ENCODE measurements at places on chromosomes 11 and 22. TPM values are rescaled to one million over a fixed set of nuclear protein-coding genes. Genes with fewer than 3 reads are reported as not detected.

The SYCE3 gene
- not detected for total RNA-seq

The NXPE4 gene
- not detected for total RNA-seq

The ENDOD1 gene
- total RNA-seq = 19.0 TPM

The OR4C45 gene
- total RNA-seq = not detected

The BATF2 gene
- 6.2 TPM for total RNA-seq

The UCP2 gene
- 21.4 TPM for total RNA-seq

The NPAS4 gene
- not detected for total RNA-seq

The DEFB131B gene
- not detected for total RNA-seq

The CNTN5 gene
- total RNA-seq = 0.57 TPM

The SERPING1 gene
- total RNA-seq = 17.0 TPM

The DDX17 gene
- 380 TPM for total RNA-seq

The ABTB2 gene
- 3.2 TPM for total RNA-seq

The GLB1L3 gene
- not detected for total RNA-seq

The OR2D2 gene
- not detected for total RNA-seq

The TBX1 gene
- total RNA-seq = 0.10 TPM

The KRTAP5-3 gene
- total RNA-seq = not detected

The KDELR3 gene
- total RNA-seq = 83.7 TPM

The MUC6 gene
- total RNA-seq = not detected

The CHEK1 gene
- 42.9 TPM for total RNA-seq

The UPB1 gene
- 0.05 TPM for total RNA-seq

The UVRAG gene
- 17.4 TPM for total RNA-seq

The NRGN gene
- total RNA-seq = 21.2 TPM

The IL18 gene
- 0.64 TPM for total RNA-seq

The SAMM50 gene
- total RNA-seq = 40.8 TPM

The NFAM1 gene
- not detected for total RNA-seq

The NXPE1 gene
- not detected for total RNA-seq

The MAPK8IP2 gene
- total RNA-seq = 0.74 TPM

The FDXACB1 gene
- total RNA-seq = 7.9 TPM

The ZFPL1 gene
- 96.0 TPM for total RNA-seq

The ELFN2 gene
- total RNA-seq = 0.76 TPM

The JAML gene
- total RNA-seq = not detected

The POU2AF3 gene
- not detected for total RNA-seq

The OR52N4 gene
- not detected for total RNA-seq

The TP53AIP1 gene
- total RNA-seq = not detected

The SDHAF2 gene
- total RNA-seq = 39.9 TPM

The SNX19 gene
- 73.1 TPM for total RNA-seq

The VSIG2 gene
- total RNA-seq = not detected

The PGA5 gene
- not detected for total RNA-seq

The TH gene
- total RNA-seq = 0.07 TPM

The MIOX gene
- total RNA-seq = not detected

The LAYN gene
- total RNA-seq = 113 TPM

The CRYBB2 gene
- total RNA-seq = 0.30 TPM

The CNIH2 gene
- total RNA-seq = 2.0 TPM

The MPZL3 gene
- total RNA-seq = 8.7 TPM

The ART1 gene
- not detected for total RNA-seq

The SAA1 gene
- total RNA-seq = 3.0 TPM

The OR51B4 gene
- total RNA-seq = not detected

The PARVG gene
- total RNA-seq = not detected

The TOM1 gene
- total RNA-seq = 17.1 TPM

The ANO1 gene
- not detected for total RNA-seq

The HBD gene
- 0.44 TPM for total RNA-seq

The C11orf21 gene
- not detected for total RNA-seq

The TEX54 gene
- total RNA-seq = not detected

The CLCF1 gene
- total RNA-seq = 22.6 TPM

The MMP12 gene
- 4.0 TPM for total RNA-seq

Data from M059J (cell line).